Activated CD4-positive, alpha-beta memory T cell treated with anti-CD3 and anti-CD28 coated beads for 36 hours (primary cell): ENCODE measurements at places on chromosomes 5 and 9.

DNA sequence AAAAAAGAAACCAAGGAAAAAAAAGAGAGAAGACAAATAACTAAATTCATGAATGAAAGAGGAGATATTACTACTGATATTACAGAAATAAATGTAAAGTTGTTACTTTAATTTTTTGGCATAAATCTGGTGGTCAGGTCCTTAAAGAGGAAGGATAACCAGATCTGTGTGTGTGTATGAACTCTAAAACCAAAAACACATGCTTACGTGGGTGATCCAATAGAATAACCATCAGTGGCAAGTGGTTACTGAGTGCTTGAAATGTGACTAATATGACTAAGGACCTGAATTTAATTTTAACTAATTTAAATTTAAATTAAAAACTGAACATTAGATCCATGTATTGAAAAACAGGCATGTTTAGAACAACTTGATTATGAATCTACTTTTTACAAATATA lies 10.3 kb downstream of the SLC28A3 start:
- no peak for DNase-seq

GRCh38 chr9:36725777-36726356 lies 153.2 kb downstream of the MELK start:
- DNase-seq, result no peak

DNA sequence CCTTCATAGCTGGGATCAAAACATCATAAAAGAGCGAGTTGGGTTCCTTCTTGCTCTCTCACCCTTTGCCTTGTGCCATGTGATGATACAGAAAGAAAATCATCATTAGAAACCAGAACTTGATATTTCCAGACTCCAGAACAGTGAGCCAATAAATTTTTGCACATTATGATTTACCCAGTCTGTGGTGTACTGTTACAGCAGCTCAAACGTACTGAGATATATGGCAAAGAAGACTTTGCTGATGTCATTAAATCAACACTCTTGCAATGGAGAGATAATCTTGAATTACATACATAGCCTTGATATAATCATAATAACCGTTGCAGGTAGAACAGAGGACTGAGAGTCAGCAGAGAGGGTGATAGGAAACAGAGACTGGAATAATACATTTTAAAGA lies 1271.6 kb downstream of the CDH12 start:
- no peak for DNase-seq

DNA sequence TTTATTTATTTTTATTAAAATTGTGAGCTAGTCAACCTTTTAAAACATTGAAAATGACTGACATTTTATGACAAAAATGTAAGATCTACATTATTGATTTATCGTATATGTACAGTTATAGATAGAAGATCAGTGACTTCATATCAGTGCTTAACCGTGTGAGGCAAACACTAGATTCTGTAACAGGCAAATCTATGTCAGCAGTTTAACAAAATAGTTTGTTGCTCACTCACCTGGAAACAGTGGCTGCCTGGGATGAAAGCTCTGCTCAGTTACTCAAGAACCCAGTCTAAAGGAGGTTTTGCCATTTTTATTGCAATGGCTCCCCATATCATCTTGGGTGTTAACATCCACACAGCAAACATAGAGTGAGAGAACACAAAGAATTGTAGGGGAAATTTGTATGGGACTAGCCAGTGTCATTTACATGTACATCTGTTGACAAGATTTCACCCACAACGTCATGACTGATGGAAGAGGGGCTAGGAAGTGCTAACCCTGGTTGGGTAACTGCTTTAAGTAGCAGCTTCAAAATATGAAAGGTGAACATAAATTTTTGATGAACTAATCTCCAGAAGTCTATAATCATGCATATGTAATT lies 49.0 kb downstream of the SGCD start:
- DNase-seq, result no peak

- no peak for DNase-seq
These were observed 132.0 kb downstream of the FAM174A start for GRCh38 chr5:100667161-100667630.

- peak; percentile 66 for DNase-seq
These were observed 2.6 kb downstream of the GLIS3 start for GRCh38 chr9:4297151-4297785.

- no peak for DNase-seq
These were observed 21.9 kb upstream of the BOD1 start for GRCh38 chr5:173638126-173639040.

DNA sequence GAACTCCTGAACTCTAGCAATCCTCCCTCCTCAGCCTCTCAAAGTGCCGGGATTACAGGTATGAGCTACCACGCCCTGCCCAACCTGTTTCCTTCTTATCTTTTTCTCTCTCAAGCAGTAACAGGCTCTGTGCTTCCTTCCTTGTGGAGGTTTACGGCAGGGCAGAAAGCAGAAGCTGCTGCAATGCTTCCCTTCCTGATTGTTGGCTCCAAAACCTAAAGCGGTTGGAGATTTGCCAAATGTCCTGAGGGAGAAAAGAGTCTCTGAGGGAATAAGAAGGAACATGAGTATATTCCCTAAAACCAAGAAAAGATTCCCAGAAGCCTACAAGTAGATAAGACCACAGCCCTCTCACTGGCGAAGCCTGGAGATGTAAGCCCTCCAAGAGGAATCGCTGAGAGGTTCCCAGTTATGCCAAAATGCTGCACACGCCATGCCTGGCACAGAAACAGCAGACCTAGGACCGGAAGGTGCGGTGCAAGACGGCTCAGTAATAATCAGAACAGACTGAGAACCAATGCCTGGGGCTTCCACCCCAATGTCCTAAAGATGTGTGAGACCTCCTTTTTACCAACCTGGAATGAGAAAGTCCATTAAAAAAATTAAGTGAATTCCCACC lies 73.2 kb downstream of the APTX start:
- no peak for DNase-seq

DNA sequence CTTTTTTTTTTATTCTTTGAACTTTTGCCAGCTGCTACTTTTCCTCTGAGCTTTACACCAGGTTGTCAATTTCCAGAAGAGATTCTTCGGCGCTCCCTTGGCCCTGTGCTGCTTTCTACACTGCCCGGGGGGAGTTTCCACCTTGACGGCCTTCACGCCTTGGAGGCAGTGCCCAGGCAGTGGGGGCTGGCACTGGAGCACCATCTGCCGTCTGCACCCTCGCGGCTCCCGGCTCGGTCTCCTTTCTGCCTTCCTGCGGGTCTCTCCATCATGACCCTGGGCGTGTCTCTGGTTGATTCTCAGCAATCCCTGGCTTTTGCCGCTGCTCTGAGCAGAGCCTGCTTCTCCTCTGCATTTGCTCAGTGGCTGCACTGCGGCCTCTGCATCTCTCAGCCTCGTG lies 2.9 kb downstream of the SLC6A18 start:
- DNase-seq, result no peak

GRCh38 chr5:82861701-82862100 lies 215.5 kb downstream of the TMEM167A start:
- DNase-seq, result no peak

GRCh38 chr5:82073179-82073578 lies 101.4 kb downstream of the ATG10 start:
- DNase-seq, result no peak

GRCh38 chr5:134252671-134253070 lies 26.8 kb upstream of the PPP2CA start:
- no peak for DNase-seq

DNA sequence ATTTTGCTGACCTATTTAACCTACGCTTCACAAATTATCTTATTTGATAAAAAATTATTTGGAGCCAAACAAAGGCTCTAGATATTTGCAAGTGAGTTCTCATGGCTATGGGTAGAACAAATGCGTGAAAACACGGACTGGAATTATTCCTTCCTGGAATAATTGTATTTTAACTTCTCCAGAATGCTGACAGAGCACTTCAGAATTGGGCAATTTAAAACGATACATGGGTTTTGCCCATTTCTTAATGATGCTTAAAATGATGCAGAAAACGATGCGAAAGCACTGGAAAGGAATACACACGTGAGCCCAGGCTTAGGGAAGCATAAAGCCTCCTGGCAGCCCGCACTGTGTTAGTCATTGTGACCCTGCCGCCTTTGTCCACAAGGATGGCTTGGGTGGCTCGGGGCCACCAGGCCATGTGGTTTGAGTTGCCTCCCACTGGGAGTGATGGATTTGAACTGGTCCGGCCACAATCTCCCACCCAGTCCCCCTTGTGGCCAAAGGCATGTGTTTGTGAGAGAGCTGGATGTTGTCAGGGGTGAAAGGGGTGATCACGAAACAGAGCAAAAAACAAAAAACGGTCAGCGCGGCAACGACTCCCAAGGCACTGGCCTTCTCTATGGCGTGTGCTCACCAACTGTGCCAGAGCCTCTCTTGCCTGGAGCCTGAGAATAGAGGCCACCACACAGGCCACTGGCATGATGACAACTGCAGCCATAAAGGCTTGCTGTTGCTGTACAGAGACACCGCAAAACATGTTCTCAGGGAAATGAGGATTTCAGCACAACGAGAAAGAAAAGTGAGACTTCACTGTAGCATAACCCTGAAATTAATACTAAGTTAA lies 234.2 kb upstream of the ADAMTS16 start:
- no peak for DNase-seq
